Peyer's patch (tissue), 4 donors: ENCODE measurements at places on chromosomes 16 and 17. TPM values are rescaled to one million over a fixed set of nuclear protein-coding genes. Genes with fewer than 3 reads are reported as not detected.

GRCh38 chr17:28880572-28880945 lies 17.0 kb downstream of the FLOT2 start:
- no peaks in the 10 kb centered on the region for H3K36me3 ChIP-seq
- H3K4me1 ChIP-seq: no peaks in the 10 kb centered on the region
- no peak overlapping the region for H3K27ac ChIP-seq
- H3K4me3 ChIP-seq: no peak overlapping the region
- H3K27me3 ChIP-seq: no peaks in the 10 kb centered on the region

DNA sequence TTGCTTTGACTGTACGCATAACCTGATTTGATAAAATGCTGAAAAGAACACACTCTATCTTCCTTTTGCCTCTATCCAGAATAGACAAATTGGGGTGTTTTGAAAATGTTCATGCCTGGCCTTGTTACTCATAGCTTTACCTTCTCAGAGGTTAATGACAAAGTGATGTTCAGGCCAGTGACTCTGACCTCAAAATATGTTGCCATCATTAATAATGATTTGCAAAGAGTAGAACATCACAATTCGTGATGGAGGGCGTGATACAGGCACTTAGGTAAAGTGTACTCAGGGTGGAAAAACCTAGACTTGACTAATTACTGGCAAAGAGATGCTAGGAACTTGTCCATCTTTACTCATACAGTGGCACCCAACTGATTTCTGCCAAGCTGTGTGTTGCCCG lies 656.6 kb upstream of the SOX9 start:
- no peak overlapping the region for H3K27ac ChIP-seq
- H3K4me3 ChIP-seq: no peak overlapping the region
- H3K4me1 ChIP-seq: no peaks in the 10 kb centered on the region
- no peaks in the 10 kb centered on the region for H3K27me3 ChIP-seq

DNA sequence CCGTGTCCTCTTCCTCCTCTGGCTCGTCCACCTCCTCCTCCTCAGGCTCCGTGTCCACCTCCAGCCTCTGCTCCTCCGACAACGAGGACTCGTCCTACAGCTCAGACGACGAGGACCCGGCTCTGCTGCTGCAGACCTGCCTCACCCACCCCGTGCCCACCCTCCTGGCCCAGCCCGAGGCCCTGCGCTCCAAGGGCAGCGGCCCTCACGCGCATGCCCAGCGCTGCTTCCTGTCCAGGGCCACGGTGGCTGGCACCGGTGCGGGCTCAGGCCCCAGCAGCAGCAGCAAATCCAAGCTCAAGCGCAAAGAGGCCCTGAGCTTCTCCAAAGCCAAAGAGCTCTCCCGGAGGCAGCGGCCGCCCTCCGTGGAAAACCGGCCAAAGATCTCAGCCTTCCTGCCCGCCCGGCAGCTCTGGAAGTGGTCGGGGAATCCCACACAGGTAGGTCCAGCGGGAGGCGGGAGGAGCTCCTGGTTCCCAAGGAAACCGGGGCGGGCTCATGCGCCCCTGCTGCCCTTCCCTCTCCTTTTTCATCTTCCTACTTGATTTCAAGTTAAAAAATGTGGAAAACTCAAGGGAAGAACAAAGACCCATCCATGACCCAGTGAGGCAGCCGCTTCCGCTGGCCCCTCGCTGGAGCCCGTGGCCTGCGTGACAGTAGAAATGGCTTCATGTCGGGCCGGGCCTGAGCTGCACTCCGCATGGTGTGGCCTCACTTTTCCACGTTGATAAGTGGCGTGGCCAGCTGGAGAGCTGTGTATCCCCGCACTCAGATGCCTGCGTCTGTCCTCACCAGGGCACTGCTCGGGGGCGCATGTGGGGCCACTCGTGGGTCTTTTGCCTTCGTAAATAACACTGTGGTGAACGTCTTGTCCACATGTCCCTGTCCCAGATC lies 50.7 kb downstream of the ACTG1 start:
- H3K36me3 ChIP-seq: no peaks in the 10 kb centered on the region
- no peak overlapping the region for H3K27ac ChIP-seq
- DNase-seq: no peak
- no peaks in the 10 kb centered on the region for H3K27me3 ChIP-seq
- H3K4me1 ChIP-seq: no peaks in the 10 kb centered on the region

GRCh38 chr16:27486344-27486743 lies 63.4 kb downstream of the GTF3C1 start:
- H3K27me3 ChIP-seq: no peaks in the 10 kb centered on the region
- H3K36me3 ChIP-seq: peaks cover 100% of the 10 kb centered on the region
- H3K27ac ChIP-seq: no peak overlapping the region
- no peaks in the 10 kb centered on the region for H3K4me1 ChIP-seq
- H3K4me3 ChIP-seq: no peak overlapping the region

DNA sequence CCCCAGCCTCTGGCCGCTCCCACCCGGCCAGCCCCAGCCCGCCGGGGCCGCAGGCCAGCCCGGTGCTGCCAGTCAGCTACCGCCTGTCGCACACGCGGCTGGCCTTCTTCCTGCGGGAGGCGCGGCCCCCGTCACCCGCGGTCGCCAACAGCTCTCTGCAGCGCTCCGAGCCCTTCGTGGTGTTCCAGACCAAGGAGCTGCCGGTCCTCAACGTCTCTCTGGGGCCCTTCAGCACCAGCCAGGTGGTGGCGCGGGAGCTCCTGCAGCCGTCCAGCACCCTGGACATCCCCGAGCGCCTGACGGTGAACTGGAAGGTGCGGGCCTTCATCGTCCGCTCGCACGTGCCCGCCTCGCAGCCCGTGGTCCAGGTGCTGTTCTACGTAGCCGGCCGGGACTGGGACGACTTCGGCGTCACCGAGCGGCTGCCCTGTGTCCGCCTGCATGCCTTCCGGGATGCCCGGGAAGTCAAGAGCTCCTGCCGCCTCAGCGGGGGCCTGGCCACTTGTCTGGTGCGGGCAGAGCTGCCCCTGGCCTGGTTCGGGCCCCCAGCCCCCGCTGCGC lies 46.8 kb downstream of the TMEM132E start:
- no peaks in the 10 kb centered on the region for H3K4me1 ChIP-seq
- H3K27me3 ChIP-seq: peaks cover 10% of the 10 kb centered on the region
- H3K4me3 ChIP-seq: no peak overlapping the region
- DNase-seq: no peak
- no peak overlapping the region for H3K27ac ChIP-seq
- no peaks in the 10 kb centered on the region for H3K36me3 ChIP-seq

GRCh38 chr16:1688807-1689560 lies 10.9 kb downstream of the JPT2 start:
- no peak for DNase-seq
- no peaks in the 10 kb centered on the region for H3K27me3 ChIP-seq
- H3K36me3 ChIP-seq: no peaks in the 10 kb centered on the region
- H3K4me1 ChIP-seq: no peaks in the 10 kb centered on the region
- no peak overlapping the region for H3K27ac ChIP-seq

GRCh38 chr17:10460062-10460461 lies 9.3 kb downstream of the MYH4 start:
- H3K27ac ChIP-seq: no peak overlapping the region
- no peaks in the 10 kb centered on the region for H3K27me3 ChIP-seq
- DNase-seq: no peak
- H3K4me3 ChIP-seq: no peak overlapping the region
- no peaks in the 10 kb centered on the region for H3K36me3 ChIP-seq
- no peaks in the 10 kb centered on the region for H3K4me1 ChIP-seq

GRCh38 chr17:74695629-74696028 lies 17.1 kb downstream of the CD300LF start:
- DNase-seq: no peak
- no peaks in the 10 kb centered on the region for H3K36me3 ChIP-seq
- H3K27me3 ChIP-seq: no peaks in the 10 kb centered on the region
- H3K4me1 ChIP-seq: no peaks in the 10 kb centered on the region

- no peaks in the 10 kb centered on the region for H3K36me3 ChIP-seq
- H3K27me3 ChIP-seq: no peaks in the 10 kb centered on the region
- no peak overlapping the region for H3K4me3 ChIP-seq
- no peak overlapping the region for H3K27ac ChIP-seq
- no peak for DNase-seq
These were observed 122.2 kb downstream of the IRX5 start for GRCh38 chr16:55052741-55053415.

DNA sequence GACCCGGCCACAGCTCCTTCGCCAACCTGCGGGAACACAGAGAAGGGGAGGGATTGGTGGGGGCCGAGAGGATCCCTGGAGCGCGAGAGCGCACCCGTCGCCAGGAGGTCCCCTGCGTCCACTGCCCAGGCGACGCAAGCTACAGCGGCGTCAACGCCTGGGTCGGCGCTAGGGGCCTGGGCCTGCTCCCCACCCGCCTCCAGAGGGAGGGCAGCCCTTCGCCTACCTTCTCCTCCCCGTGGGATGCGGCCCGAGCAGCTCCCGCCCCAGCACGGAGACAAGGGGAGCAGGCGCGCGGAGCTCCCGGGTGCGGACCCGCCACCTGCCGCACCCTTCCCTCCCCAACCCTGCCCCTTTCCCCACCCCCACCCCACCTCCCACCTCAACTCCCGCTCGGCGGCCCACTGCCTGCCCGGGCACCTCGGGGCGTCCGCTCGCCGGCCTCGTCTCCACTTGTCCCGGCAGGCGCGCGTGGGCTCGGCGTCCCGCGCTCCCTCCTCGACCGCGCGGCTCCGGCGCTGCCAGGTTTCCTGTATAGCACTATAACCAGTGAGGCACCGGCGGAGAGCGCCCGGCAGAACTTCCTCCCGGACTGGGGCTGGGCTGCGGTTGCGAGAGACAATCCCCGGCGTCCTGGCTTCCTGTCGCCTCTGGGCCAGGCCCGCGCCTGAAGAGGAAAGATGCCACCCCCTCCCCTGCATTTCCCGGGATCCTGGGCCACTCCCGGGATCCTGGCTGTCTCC lies 119.1 kb upstream of the SMURF2 start:
- no peaks in the 10 kb centered on the region for H3K27me3 ChIP-seq
- H3K27ac ChIP-seq: peak overlapping the region; percentile 48
- DNase-seq: peak; percentile 73
- H3K4me3 ChIP-seq: peak overlapping the region; percentile 52
- H3K4me1 ChIP-seq: peaks cover 45% of the 10 kb centered on the region

- no peaks in the 10 kb centered on the region for H3K27me3 ChIP-seq
- H3K27ac ChIP-seq: no peak overlapping the region
These were observed 96.7 kb downstream of the AATF start for GRCh38 chr17:37045351-37045922.

- DNase-seq: peak; percentile 56
These were observed 20.3 kb downstream of the METRNL start for GRCh38 chr17:83099570-83100181.

DNA sequence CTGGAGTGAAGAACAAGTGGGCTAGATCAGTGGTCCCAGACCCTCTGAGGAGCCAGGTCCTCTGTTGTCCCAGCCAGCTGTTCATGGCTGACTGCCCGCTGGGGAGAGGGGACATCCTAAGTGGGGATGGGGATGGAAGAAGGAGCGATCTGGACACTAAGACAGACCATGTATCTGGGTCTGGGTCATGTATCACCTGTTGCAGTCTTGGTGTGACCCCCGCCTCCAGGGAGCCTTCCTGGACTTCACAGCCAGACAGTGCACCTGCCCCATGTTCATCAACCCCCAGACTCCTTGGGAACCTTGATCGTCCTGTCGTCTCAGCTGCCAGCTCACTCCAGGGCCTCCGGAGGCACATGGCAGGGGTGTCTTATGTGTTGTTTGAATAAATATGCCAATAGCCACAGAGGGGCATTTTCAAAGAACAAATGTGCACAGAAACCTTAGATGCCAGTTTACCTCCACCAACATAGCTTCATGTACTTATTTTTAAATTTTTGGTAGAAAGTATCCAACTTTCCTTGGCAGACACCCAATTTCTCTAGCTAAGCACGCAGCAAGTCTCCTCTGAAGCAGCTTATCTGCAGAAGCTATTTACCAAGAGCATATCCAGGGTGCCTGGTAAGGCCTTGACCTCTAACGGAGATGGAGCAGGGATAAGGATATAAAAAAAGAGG lies 43.2 kb downstream of the CRISPLD2 start:
- H3K4me1 ChIP-seq: no peaks in the 10 kb centered on the region
- H3K27ac ChIP-seq: no peak overlapping the region
- no peaks in the 10 kb centered on the region for H3K36me3 ChIP-seq
- H3K27me3 ChIP-seq: no peaks in the 10 kb centered on the region
- no peak for DNase-seq

- H3K27ac ChIP-seq: peak within 1 kb of the TSS; percentile 89
- peak; percentile 92 for DNase-seq
- H3K27me3 ChIP-seq: no peaks in the 10 kb centered on the region
- H3K4me3 ChIP-seq: peak within 1 kb of the TSS; percentile 61
- H3K4me1 ChIP-seq: peaks cover 7% of the 10 kb centered on the region
- peaks cover 8% of the 10 kb centered on the region for H3K36me3 ChIP-seq
These were observed at the start of gene GALK1 for GRCh38 chr17:75764711-75765421. Gene GALK1 (minus strand): TSS chr17:75765192. CDS start chr17:75765136, 56 bp downstream.

DNA sequence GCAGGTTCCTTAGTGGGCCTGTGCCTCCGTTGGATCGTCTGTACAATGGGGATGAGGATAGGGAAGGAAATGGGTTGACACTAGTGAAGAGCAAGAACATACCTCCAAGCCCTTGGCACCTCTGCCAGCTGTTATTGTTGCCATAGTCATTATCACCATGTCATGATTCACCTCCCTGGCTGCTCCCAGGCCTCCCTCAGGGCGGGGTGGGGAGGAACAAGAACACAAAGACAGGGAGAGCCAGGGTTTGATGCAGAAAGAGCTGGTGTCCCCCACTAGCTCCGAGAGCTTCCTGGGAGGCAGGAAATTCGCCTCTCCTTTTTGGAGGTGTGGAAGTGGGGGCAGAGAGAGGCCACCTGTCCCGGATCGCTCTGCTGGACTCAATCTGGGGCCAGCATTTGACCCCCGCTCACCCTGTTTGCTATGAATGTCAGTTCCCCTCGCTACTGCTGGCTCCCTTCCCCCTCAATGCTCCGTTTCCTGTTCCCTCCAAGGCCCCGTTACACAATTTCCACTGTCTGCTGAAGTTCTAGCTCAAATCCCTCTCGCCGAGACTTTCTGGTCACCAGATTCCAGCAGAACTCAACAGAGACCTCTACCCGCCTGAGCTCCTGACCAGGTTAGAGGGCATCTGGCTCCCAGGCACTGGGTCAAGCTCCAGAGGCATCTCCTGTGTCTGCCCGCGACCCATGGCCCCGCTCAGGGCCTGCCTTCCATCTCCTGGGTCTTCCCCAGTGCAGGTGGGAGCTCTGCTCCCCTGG lies 9.1 kb downstream of the TIMP2 start:
- peak; percentile 62 for DNase-seq
- no peaks in the 10 kb centered on the region for H3K36me3 ChIP-seq
- peak overlapping the region; percentile 49 for H3K27ac ChIP-seq
- H3K4me3 ChIP-seq: no peak overlapping the region

GRCh38 chr17:41167561-41167960 lies 460 bp downstream of the KRTAP4-3 start:
- DNase-seq: no peak
- H3K27ac ChIP-seq: no peak overlapping the region
- H3K27me3 ChIP-seq: no peaks in the 10 kb centered on the region
- H3K4me1 ChIP-seq: no peaks in the 10 kb centered on the region
- H3K36me3 ChIP-seq: no peaks in the 10 kb centered on the region

- no peak overlapping the region for H3K4me3 ChIP-seq
- H3K27ac ChIP-seq: no peak overlapping the region
- DNase-seq: no peak
- H3K4me1 ChIP-seq: peaks cover 11% of the 10 kb centered on the region
These were observed 16.9 kb downstream of the RAB40C start for GRCh38 chr16:606656-607307.

TUBG2 gene
- total RNA-seq: 18.0 TPM

ITGAD gene
- total RNA-seq: 0.83 TPM

MLST8 gene
- total RNA-seq: 45.7 TPM

KRTAP1-1 gene
- not detected for total RNA-seq

HSD17B2 gene
- 117 TPM for total RNA-seq
